Right ventricle myocardium inferior (tissue), 1 donor: ENCODE measurements at places on chromosomes 5 and 9. TPM values are rescaled to one million over a fixed set of nuclear protein-coding genes. Genes with fewer than 3 reads are reported as not detected.

GRCh38 chr9:97531888-97532376, 30.5 kb downstream of the TMOD1 start:
- DNase-seq: no peak

DNA sequence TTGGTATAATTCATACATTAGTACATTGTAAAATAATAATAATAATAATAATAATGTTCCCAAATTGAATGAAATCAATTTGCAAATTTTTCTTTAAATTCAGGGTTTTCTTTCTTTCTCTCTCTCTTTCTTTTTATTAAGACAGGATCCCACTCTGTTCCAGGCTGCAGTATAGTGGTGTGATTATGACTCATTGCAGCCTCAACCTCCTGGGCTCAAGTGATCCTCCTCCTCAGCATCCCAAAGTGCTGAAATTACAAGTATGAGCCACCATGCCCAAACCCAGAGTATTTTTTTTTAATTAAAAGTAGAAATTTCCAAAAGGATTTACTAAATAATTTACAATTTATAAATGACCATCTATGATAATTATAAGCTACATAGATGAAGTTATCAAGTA, 117.7 kb downstream of the HOMER1 start:
- no peak for DNase-seq

- DNase-seq: no peak
These were observed 78.4 kb upstream of the ACO1 start for GRCh38 chr9:32306006-32306405.

- DNase-seq: no peak
These were observed 294.9 kb downstream of the TAF11L14 start for GRCh38 chr5:17929171-17929570.

GRCh38 chr5:83306572-83307241, 164.8 kb upstream of the VCAN start:
- peak; percentile 73 for DNase-seq

DNA sequence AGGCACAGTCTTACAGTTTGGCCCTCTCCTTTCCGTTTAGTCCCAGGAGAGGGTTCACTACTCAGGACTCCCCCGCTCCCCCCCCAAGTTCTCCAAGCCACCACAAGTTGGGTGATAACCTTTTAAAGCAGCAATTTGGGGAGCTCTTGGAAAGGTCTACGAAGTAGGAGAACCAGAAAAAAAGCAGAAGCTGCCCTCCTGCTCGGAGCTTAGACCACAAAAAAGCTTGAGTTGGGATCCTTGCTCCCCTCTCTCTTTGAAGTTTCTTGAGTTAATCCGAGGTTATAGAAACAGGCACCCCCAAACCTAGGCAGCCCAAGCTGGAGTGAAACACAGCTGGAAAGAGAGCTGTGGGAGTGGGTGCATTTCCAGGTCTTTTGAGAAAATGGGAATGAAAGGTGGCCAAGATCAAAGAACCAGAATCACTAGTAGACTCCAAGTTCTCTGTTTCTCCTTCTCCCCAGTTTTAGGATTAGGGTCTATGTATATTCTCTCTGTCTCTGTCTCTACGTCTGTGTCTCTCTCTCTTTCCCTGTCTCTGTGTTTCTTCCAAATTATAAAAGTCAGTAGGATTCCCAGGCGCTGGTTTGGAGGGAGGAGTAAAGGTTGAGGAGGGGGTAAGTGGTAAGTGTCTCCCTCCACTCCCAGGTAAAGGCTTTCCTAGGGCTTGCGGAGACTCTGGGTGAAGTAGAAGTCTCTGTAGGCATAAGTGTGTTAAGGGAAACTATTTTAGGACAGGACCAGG, 2.8 kb downstream of the LHX2 start:
- no peak for DNase-seq

- DNase-seq: no peak
These were observed 151.0 kb downstream of the MYO10 start for GRCh38 chr5:16784843-16785791.

- no peak for DNase-seq
These were observed 108.2 kb downstream of the AUH start for GRCh38 chr9:91253488-91253887.

DNA sequence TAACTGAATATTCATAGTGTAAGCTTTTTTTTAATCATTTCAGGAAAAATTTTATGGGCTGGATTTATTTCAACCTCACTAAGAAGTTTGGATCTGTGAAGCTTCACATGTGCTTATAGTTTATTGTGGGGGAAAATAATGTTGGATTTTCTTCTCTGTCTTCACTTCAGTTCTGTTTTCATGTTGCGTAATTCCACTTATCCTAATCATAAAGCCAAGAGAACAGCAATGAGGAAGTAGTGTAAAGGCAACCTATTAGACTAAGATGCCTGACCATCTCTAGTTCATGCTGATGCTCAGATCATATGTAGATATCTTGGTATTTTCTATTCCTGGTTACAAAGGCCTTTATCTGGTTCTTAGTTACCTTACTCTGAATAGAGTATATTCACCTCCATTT, 50.0 kb downstream of the CD180 start:
- DNase-seq: no peak

GRCh38 chr5:122723606-122724352, 51.1 kb upstream of the SNX2 start:
- no peak for DNase-seq

GRCh38 chr9:97936998-97937397, 974 bp downstream of the HEMGN start:
- DNase-seq: no peak

DNA sequence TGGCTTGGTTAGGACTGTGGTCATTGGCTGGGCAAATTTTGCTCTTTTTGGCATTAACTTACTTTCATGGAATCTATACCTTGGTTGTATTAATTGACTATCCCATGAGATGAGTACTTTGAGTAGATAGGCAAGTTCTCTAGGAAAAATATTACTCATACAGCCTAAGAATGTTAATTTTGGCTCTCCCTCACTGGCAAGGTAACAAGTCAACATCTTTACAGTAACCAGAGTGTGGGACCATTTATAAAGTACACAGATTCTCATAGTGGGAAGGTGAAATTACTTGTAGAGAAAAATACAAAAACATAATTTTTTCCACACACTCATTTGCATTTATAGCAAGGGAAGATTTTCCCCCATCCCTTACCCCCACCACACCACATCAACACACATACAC, 154.6 kb upstream of the ZNF608 start:
- DNase-seq: no peak

DNA sequence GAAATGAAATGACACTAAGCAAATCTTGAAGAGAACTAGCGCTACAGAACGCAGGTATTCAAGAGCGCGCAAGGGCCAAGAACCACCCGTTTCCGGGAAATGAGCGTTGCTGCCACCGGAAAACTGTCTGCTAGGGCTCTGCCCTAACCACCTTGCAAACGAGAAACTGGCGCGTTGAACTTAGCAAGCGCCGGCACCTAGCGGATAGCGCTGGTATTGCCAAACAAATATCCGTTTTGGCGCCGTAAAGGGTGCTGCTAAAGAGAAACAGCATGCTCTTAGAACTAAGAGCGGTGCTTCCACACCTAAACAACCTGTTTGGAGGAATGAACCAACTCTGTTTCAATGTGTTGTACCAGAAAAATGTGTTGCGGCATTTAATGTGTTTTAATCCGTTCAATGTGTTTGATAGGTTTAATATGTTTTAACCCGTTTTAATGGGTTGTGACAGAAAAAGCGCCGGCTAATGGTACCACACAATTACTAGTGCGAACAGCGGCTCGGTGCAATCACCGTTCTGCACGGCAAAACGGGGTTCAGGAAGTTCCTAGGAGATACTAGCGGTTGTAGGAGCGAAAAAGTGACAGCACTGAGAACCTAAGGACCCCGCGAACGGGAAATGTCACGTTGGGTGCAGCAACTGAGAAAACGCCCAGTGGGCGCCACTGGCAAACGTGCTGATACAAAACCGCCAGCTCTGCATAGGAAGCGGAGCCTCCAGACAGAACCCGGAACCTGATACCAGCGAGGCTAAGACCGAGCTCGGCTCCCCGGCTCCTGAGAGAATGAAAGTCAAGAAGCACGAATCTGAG, at the start of gene ANXA2R:
Gene ANXA2R (minus strand): TSS at position 33 of the 812 bp plus-strand sequence. CDS start 273 bp downstream, outside the sequence.
- peak; percentile 89 for DNase-seq

GRCh38 chr5:36162810-36163486, 11.0 kb downstream of the SKP2 start:
- DNase-seq: no peak

DNA sequence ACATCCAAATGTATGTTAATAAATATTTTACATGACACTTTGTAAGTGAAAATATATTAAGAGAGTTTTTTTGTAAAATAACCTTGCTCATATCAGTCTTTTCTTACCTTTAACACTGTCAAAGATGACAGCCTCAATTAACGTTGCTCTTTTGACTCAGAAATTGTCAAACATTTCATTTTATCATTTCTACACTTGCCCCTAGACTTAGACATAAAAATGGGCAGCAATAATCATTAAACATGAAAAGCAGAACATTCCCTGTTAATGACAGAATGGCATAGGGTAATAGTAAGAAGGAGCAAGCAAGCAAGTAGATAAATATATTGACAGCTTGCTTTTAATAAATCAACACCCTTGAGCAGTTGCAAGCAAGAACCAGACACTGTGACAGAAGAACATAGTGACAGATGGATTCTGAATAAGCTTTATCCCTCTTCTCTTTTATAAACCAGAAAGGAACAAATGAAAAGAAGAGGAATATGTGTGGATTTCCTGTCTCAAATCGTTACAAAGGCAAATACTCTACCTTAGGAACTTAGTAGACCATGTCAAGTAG, 796.0 kb upstream of the CHD1 start:
- no peak for DNase-seq

DNA sequence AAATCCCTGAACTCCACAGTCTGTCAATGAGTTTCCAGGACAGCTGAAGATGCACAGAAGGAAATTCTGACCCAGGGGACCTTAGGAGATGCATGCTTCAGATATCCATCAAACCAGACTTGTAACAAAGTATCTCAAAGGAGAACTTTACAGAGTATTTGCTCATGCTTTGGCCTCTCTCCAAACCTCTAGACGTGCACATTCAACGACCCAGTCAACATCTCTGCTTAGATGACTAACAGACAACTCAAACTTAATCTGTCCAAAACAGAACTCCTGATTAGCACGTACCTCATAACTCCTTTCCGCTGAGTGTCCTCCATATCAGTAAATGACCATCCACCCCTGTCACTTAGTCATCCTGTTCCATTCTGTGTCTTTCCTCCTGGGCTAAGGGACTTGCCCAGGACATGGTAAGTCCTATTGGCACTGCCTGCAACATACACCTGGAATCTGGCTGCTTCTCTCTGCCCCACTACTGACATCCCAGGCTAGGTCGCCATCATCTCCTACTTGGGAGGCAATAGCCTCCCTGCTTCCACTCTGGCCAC, 107.4 kb downstream of the LMNB1 start:
- DNase-seq: no peak

DNA sequence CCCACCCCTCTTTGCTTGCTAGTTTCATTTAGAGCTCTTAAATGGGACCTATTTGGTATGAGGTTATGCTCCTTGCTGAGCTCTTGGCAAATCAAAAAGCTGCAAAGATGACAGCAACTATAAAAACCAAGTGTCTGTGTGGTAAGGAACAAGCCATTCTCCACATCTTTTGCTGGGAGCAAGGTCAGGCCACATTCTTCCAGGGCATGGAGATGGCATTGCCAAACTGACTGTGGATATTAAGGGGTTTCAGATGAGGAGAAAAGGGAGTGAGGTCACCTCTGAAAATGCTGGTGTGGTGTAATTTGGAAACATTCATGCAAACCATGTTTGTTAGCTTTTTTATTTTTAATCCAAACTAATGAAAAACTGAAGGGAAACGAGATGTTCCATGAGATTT, 218.8 kb upstream of the IL12B start:
- no peak for DNase-seq

- no peak for DNase-seq
These were observed 101.0 kb upstream of the SMC2 start for GRCh38 chr9:103992938-103993579.

- DNase-seq: no peak
These were observed 1.7 kb upstream of the LTC4S start for GRCh38 chr5:179791881-179792611.

GRCh38 chr9:16100537-16101091, 547.8 kb downstream of the CCDC171 start:
- peak; percentile 86 for DNase-seq

DNA sequence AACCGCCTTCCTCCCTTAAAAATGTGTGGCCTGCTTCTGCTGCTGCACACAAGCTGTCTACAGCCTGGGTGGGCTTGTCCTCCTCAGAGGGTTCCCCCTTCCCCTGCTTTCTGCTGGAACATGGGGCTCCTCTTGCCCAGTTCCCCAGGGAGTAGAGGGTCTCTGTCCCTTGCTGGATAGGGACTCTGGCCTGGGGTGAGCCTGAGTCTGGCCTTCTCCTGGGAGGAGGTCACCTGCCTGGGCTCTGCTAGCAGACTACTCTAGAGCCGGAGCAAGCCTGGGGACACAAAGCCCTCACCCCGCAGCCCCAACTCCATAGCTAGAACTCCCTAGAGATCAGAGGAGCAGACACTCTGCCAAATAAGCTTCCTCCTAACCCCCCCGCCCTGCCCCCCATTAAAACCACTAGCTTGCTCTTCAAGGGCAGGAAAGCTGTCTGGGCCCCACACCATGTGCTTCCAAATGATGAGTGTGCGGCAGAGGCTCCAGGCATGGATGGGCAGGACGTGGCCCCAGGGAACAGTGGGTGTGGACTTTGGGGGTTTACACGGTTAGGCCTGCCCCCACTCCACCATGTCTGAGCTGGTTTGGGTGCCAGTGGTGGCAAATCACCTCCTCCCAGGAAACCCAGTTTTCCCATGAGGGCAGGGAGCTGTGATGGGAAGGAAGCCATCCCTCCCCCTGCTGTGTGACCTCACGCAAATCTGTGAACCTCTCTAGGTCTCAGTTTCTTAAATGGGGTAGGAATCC, 10.0 kb downstream of the TCF7 start:
- no peak for DNase-seq

- no peak for DNase-seq
These were observed 5.4 kb upstream of the SLC6A18 start for GRCh38 chr5:1219768-1220100.

DNA sequence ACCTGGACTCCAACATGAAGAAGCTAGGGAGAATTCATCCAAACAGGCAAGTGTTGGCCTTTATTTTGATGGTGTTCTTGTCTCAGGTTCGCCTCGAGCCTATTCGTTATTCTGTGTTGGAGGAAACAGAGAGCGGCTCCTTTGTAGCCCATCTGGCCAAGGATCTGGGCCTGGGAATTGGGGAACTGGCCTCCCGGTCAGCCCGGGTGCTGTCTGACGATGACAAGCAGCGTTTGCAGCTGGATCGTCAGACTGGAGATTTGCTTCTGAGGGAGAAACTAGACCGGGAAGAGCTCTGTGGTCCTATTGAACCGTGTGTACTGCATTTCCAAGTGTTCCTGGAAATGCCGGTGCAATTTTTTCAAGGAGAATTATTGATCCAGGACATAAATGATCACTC, 367 bp downstream of the PCDHB4 start:
- no peak for DNase-seq

Gene ARID3C
- not detected for total RNA-seq

Gene SMIM3
- total RNA-seq: 19.8 TPM

Gene MYOZ3
- total RNA-seq: 5.5 TPM

Gene EPB41L4B
- 8.1 TPM for total RNA-seq

Gene F12
- not detected for total RNA-seq

Gene SEMA5A
- total RNA-seq: 28.6 TPM

Gene TCERG1
- 16.4 TPM for total RNA-seq

Gene ADAMTS2
- 3.7 TPM for total RNA-seq

Gene SLC25A48
- total RNA-seq: not detected
